ENCODE measurements at places on chromosomes 4 and X.
A peak's percentile ranks its signal among the peaks of the same experiment; 100 is the strongest.

DNA sequence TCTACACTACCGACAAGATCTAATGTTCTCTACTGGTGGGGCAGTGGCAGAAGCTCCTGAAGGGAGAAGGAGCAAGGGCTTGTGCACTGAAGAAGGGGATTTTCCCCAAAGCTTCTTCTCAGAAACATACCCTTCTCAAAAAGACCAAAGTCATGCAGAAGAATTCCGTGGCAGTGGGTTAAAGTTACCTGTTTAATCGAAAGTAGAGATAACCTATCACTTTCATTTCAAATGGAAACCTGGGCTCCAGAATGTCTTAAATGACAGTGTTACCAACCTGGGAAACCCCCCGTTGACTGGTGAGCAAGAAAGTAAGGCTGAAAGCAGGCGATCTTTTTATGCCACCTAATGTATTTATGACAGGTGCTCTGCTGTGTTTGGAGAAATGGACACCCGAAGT lies 92.5 kb upstream of the TEX13D start:
- no peak for DNase-seq

GRCh38 chrX:39848900-39849299 lies 248.9 kb downstream of the BCOR start:
- no peak for DNase-seq

DNA sequence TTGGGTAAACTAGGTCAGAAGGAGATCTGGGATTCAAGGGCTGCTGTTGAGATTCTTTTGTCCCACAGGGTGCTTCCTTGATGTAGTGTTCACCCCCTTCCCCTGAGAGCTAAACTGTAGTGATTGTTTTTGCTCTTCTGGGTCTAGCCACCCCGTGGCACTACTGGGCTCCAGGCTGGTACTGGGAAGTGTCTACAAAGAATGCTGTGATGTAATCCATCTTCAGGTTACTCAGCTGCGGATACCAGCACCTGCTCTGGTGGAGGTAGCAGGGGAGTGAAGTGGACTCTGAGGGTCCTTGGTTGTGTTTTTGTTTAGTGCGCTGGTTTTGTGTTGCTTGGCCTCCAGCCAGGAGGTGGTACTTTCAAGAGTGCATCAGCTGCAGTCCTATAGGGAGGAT lies 365.5 kb downstream of the ZNF674 start:
- DNase-seq, result no peak

DNA sequence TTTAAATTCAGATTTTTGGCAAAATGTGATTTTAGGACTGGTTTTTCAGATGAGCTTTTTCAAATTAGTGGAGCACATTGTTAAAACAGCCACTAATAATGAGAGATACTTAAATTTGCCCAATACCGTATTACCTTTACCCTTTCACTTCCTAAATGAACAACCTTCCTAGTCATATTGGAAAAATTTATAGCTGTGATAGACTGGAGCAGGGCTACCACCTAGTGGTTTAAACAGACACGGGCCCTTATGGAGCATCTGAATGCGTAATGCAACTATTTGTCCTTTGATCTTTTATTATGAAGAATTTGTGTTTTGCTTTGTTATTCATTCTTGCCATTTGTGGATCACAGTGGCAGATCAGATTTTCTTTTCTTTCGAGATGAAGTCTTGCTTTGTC lies 72.7 kb downstream of the KDM6A start:
- DNase-seq, result peak; percentile 18

DNA sequence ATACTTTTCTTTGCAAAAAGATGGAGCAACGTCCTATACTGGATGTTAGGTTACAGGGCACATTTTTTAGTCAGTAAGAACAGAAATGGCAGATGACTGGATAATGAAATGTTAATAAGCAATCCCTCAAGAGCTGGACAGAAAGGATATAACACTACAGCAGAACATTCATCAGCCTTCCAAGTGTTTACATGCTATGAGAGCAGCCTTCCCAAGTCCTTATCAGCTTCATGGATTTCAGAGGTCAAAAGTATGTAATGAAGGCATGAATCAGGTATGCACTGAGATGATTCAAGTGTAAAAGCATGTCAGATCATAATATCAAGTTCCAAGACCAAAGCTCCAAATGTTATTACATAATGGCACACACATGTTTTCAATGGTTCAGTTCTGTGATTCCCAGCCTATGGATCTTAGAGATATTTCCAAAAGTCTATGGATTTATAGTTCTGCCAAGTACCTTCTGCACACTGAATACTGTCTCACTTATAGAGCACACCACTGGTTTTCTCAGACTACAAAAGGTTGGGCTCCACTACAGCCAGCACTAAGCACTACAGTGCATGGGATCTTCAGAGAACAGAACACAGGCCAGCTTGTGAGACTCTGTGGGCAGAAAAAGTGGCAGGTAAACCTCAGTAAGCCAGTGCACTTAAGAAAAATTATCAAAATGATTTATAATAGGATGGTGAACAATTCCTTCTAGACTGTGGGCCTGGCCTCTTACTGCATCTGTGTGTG lies 49.2 kb downstream of the GPC4 start:
- DNase-seq, result no peak

- DNase-seq, result no peak
Observed at GRCh38 chr4:4780729-4781244, 78.7 kb upstream of the MSX1 start.

- no peak for DNase-seq
Observed at GRCh38 chrX:136046295-136047015, 61.2 kb downstream of the SLC9A6 start.

GRCh38 chr4:42965326-42965725 lies 72.8 kb downstream of the GRXCR1 start:
- no peak for DNase-seq

- peak; percentile 9 for DNase-seq
Observed at GRCh38 chrX:126770179-126770578, 49.4 kb upstream of the PRR32 start.

GRCh38 chr4:151195801-151196200 lies 81.2 kb upstream of the PRSS48 start:
- DNase-seq, result no peak

- peak; percentile 86 for DNase-seq
Observed at GRCh38 chr4:74444891-74445642, at the start of gene AREG. AREG (plus strand) TSS chr4:74445136; CDS start chr4:74445346, 210 bp downstream.

DNA sequence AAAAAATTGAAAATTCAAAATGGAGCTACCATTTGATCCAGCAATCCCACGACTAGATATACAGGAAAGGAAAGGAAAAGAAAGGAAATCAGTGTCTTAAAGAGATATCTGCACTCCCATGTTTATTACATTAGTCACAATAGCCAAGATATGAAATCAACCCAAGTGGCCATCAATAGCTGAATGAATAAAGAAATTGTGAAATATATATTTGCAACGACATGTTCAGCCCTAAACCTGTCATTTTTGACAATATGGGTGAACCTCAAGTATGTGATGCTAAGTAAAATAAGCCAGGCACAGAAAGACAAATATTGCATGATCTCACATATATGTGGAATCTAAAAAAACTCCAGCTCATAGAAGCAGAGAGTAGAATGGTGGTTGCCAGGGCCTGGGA lies 155.1 kb downstream of the ANXA5 start:
- DNase-seq, result no peak

DNA sequence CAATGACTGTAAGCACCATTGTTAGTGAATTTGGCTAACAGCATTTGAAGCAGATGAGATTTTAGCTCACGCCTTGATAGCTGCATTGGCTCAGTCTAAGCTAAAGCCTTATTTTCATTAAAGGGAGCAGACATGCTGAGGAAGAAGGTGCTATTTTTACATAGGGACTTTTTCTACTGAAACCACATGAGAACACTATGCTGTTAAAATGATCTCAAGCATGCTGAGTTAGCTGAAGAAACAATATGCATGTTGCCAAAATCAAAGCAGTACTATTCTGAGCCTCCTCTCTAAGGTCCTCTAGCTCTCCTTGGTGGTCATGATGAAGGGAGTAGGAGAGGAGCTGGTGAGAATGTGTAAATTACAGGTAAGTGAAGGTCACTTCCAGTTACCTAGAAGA lies 134.4 kb upstream of the JADE1 start:
- no peak for DNase-seq

DNA sequence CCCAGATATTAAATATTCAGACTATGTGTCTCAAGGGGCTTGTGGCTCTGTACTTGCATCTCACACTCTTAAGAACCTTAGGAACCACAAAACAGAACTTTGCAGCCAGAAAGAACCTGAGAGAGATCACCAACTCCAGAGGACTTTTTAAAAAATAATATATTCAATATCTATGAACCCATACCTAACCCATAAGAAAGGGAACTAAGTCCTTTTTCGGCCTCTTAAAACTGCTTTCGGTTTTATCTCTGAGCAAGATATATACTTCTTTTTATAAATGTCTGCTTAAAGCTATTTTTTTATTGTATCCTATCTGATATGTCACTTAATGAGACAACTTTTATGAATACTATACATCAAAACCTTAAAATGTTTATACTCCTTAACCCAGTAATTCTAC lies 10.9 kb downstream of the SMARCA1 start:
- no peak for DNase-seq

GRCh38 chrX:133413218-133413925 lies 1.9 kb downstream of the GPC4 start:
- no peak for DNase-seq

DNA sequence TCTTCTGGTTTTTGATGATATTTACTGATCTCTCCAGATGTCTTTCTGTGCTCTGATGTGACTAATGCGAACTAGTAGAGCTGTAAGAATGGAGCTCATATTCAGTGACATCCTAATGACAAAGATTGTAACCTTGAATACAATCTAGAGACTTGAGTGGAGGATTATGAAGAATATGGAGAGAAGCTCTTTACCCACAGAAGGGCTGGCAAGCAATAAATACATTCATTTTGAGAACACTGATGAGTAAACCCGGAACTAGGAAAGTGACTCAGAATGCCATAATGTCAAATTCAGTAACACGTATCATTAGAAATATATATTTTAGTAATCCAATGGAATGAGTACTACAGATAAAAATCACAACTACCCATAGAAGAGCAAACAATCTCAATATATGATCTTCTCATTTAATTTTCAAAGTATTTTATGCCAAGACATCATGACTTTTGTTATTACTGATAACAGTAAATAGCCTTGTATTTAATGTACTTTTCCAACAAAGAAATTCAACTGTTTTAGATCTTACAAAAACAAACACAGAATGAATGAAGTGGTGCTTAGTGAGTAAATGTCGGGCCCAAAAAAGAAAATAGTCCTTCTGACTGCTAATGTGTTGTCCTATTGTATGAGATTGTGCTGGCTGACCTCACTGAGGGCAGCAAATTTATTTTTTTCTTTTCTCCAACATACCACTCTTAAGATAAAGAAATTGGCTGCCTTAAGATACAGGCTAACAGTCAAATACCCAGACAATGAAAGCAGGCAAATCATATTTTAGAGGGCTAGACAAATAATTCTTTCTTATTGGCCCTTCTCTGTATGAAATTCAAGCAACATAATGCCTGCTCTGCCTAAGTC lies 49.2 kb upstream of the HDAC8 start:
- DNase-seq, result no peak

- DNase-seq, result peak; percentile 14
Observed at GRCh38 chrX:65871671-65872311, 168.1 kb downstream of the VSIG4 start.

GRCh38 chr4:57190601-57191481 lies 80.7 kb upstream of the IGFBP7 start:
- peak; percentile 57 for DNase-seq

DNA sequence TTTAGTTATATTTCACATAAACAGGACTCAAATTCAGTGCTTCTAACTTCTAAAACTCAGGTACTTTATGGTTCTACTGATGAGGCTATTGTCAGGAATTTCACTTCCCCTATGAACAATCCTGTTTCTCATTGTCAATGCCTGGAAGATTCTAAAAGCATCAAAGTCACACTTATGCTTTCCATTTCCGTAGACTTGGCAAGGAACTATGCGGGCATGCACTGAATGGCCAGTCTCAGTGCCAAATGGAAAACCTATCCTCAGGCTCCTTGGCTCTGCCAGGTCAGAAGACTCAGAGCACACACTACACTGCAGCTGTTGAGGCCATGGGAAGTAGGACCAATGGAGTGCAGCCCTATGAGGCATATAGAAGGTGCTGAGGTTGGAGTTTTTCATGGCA lies 97.0 kb upstream of the PTPN13 start:
- no peak for DNase-seq

DNA sequence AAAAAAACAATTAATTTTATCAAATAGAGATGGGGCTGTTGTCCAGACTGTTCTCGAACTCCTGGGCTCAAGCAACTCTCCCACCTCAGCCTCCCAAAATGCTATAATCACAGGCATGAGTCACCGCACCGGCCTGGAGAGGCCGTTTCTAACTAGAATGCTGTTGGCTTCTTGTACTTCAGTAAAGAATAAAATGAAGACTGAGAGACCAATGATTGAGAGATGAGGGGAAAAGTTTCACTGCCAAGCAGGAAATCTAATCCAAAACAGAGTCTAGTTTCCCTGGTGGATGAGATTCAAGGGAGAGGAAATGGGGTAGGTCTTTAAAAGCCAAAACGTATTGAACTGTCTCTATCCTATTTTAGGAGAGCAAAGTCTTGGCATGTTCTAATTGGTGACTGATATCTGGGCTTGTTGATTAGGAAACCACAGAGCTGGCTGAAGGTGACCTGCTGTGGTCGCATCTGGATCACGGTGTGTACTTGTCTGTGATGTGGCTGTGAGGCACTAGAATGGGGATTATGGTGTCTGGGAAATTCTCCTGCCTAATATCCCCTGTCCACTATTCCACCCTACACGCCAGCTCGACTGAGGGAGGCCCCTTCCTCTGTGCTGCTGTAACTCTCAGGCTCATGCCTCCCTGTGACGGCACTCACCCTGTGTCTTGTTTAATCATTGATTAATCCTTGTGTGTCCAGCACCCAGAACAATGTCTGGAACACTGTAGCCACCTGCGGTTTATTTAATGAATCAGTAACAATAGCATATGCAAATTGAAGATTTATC lies 15.0 kb upstream of the TRIM2 start:
- DNase-seq, result no peak

GRCh38 chr4:5467111-5467510 lies 241.2 kb downstream of the EVC2 start:
- no peak for DNase-seq
